ENCODE measurements at places on chromosomes 4 and X.

GRCh38 chr4:93355411-93355810 is 473.1 kb upstream of the ATOH1 start:
- no peak for DNase-seq

DNA sequence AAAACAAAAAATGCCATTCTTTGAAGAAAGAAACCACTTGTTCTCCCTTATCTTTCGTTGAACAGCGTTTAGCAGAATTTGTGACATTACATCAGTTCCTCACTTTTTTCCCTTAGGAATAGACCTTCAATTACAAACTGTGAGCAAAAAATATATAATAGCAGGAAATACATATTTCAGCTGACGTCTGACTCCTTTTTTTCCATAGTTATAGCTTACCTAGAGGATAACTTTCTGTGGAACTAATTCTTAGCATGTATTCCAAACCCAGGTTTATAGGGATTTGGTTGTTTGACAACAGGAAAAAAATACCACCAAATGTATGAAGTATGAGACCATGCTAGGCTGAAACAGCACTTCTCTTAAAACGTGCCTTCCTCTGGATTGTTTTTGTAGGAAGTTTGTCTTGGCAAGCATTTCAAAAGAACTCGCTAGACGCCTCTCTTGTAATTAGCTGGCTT is 2.0 kb upstream of the LIMCH1 start:
- DNase-seq: no peak

DNA sequence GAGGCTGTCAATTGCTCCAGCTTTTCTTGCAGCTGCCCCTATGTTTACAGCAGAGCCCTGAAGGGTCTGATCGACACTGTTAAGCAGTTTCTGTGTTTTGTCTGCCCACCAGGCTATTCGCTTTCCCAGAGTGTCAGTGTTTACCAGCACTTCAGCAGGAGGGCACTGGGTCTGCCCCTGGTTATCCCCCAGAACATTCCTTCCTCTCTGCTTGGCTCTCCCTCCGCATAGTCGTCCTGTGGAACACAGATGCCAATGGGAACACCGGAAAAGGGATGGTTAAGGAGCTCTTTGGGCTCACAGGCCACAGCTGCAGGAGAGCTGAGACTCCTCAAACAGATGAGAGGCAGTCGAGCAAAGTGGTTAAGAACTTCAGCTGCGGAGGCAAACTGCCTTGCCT is 71.3 kb upstream of the FBXW7 start:
- no peak for DNase-seq

- no peak for DNase-seq
Observed at GRCh38 chr4:177404986-177405385, 37.3 kb downstream of the AGA start.

GRCh38 chr4:82508806-82509428 is 52.9 kb downstream of the TMEM150C start:
- no peak for DNase-seq

- DNase-seq: no peak
Observed at GRCh38 chrX:121150217-121150616, 102.8 kb downstream of the GLUD2 start.

DNA sequence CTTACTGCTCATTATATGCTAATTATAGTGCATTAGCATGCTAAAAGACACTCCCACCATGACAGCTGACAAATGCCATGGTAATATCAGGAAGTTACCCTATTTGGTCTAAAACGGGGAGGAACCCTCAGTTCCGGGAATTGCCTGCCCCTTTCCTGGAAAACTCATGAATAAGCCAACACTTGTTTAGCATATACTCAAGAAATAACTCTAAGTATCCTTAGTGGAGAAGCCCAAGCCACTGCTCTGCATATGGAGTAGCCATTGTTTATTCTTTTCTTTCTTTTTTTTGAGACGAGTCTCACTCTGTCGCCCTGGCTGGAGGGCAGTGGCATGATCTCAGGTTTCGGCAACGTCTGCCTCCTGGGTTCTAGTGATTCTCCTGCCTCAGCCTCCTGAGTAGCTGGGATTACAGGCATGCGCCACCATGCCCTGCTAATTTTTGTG is 15.5 kb downstream of the NUDT6 start:
- DNase-seq: no peak
